ENCODE measurements at places on chromosomes 7 and 10.

DNA sequence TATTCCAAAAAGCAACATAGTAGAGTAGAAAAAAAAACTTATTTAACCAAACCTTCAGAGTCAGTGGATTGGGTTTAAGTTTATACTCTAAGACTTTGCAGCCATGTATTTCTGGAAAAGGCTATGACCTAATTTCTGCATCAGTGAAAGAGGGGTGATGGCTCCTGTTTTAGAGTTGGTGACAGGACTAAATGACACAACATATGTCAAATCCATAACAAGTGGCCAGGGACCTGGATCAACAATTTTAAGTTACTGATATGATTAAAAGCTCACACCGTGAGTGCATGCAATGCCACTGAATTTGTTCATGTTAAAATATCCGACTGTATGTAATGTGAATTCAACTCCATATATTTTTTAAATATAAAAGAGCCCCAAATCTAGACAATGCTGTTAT lies 390.6 kb downstream of the TNS3 start:
- no peak for DNase-seq

- no peak for DNase-seq
These were observed 136.0 kb downstream of the CUL2 start for GRCh38 chr10:34954142-34954541.

GRCh38 chr10:127906548-127907377 lies at the start of gene PTPRE:
Gene PTPRE (plus strand): TSS chr10:127907103. CDS start chr10:128040882, 133,779 bp downstream.
- peak; percentile 41 for DNase-seq

- no peak for DNase-seq
These were observed 91.4 kb upstream of the ZPBP start for GRCh38 chr7:50184271-50184990.

DNA sequence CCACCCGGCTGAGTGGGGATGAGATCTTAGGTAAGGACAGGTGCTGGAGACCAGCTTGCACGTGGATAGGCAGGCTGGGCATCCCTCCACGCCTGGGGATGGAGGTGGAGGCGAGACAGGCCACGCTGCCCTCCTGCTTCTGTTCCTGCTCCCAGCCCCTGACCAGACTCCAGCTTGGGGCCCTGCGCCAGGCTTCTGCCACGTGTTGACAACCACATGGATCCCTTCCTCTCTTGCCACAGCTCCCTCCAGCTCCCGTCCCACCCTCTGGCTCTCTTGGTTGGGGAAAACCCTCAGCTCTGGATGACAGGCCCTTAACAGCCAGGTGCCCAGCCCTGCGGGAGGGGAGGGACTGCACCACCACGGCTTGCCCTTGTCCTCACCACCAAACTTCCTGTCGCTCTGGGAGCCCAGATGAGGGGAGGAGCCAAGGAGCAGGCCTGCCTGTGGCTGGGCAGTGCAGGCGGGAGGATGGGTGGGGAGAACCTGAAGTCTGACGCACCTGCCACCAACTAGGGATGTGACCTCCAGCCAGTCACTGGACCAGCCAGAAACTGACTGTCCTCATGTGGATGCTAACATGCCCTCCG lies 36.0 kb downstream of the KCNH2 start:
- DNase-seq = no peak

- DNase-seq = no peak
These were observed 279.2 kb upstream of the PHYHIPL start for GRCh38 chr10:58897236-58897635.

DNA sequence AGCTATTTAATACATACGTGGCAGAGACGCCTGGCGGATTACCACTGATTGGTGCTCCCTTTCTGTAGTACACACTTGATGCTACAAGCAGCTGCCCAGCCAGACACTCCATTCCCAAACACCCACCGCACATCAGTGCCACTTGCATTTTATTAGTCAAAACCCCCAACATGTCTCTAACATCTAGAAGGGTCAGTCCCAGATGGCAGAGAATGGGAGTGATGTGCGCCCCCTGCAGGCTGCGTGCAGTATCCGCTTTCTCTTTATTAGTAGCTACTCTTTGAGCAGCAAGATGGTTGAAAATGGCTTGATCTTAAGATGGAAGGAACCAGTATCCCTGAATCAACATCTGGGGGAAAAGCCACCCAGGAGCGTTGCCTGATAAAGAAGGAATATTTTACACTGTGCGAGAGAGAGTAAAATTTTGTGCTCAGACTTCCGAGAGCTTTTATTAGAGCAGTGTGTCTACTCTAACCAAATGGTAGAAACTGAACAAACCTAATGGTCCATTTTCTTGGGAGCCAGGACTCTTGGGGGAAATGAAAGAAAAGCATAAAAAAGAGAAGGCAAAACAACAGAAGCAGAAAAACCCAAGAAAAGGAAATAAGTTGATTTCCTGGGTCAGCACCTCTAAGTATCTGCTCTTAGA lies 78.3 kb downstream of the ST8SIA6 start:
- DNase-seq = no peak

GRCh38 chr7:92944633-92945032 lies 108.3 kb upstream of the CDK6 start:
- no peak for DNase-seq

DNA sequence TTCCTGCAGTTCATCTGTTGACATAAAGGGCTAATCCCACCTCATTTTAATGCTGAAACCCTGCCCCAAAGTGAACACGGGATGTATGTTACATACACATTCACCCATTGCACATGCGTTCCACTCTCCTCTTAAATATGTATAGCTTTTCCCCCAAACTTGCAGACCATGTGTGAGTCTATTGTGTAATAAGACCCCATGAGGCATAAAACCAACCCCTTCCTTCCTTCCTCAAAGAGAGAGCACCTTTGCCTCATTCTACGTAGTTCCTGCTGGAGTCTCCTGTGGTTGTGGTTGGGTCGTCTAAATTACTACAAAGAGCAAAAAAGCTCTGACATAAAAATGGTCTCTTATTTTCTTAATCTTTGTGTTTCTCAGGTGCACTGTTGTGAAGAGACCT lies 345.7 kb upstream of the KLF6 start:
- no peak for DNase-seq

GRCh38 chr10:123135415-123136141 lies at the start of gene HMX3:
Gene HMX3 (plus strand): TSS chr10:123135970. CDS start chr10:123136051, 81 bp downstream.
- no peak for DNase-seq

DNA sequence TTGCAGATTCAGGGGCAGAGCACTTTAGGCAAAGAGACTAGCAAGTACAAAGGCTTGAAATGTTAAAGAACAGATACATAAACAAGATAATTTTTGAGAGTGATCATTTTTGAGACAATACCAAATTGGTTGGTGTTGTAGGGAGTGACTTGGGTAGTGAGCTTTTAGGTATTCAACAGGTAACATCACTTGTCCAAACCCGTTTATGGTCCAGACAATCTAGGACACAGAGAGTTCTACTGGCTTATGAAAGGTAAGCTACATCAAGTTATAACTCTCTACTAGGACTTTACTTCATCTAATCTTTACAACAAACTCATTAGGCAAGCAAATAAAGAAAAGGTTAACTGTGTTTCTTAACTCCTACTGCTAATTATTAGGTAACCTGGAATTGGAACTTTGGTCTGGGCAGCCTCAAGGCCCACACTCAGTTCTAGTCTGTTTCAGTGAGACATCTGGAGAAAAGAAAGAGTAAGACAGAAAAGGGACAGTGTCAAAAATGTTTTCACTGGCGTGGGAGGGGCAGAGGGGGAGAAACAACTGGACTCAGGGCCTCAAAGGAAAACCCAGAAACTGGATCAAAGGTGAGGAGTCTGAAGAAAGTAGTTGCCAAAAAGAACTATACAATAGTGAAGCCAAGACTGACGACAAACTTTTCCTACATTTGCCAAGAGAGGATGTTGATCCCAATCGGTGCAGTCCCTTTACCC lies 39.2 kb downstream of the GNAT3 start:
- DNase-seq = no peak

DNA sequence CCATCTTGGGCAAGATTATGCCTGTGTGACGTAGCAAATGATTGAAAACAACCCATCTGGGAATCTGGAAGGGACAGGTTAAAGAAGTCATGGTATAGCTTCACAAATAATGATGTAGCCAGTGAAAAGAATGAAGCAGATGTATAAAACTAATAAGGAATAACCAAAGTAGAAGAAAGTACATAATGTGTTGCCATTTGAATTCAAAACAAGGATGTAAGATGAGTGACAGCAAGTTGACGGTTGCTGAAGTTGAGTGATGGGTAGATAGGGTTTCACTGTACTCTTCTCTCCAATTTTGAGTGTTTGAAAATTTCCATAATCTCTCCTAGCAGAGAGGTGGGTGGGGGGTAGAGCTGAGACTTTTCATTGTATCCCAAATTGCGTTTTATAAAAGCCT lies 133.6 kb downstream of the FANK1 start:
- no peak for DNase-seq

- DNase-seq = no peak
These were observed 18.2 kb upstream of the MYH16 start for GRCh38 chr7:99254390-99254789.

DNA sequence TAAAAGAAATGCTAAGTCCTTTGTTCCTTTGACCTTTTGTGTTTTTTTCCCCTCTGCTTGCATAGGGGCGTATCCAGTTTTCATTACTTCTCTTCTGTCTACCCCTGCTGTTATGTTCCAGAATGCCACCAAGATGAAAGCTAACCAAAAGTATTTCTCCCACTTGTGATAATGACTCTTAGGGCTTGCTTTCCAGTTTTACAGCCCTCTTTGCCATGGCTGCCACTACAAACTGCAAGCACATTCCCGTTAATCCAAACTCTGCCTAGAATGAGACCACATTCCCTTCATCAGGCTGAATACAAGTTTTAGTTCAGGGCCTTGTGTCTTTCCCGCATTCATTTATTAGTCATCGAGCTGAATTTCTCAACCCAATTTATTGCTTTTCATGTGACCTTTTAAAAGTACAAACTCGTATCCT lies 23.6 kb upstream of the CD36 start:
- DNase-seq = no peak

DNA sequence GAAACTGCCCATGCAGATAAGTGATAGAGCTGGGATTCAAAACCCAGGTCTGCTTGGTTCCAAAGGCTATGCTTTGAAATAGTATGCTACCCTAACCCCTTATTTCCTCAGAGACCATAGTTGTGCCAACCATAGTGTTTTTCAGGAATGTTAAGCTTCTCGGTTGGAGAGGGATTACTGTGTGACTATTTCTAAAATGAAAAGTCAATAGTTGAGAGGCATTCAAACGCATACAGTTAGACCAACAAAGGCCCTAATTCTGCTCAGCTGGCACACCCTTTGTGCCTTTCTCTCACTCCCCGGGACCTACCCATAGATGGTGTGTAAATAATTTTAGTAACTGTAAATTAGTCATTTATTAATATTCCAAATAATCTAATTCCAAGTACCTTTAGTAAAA lies 64.6 kb upstream of the RNF148 start:
- DNase-seq = no peak

GRCh38 chr7:3089493-3089892 lies 45.8 kb upstream of the CARD11 start:
- no peak for DNase-seq

DNA sequence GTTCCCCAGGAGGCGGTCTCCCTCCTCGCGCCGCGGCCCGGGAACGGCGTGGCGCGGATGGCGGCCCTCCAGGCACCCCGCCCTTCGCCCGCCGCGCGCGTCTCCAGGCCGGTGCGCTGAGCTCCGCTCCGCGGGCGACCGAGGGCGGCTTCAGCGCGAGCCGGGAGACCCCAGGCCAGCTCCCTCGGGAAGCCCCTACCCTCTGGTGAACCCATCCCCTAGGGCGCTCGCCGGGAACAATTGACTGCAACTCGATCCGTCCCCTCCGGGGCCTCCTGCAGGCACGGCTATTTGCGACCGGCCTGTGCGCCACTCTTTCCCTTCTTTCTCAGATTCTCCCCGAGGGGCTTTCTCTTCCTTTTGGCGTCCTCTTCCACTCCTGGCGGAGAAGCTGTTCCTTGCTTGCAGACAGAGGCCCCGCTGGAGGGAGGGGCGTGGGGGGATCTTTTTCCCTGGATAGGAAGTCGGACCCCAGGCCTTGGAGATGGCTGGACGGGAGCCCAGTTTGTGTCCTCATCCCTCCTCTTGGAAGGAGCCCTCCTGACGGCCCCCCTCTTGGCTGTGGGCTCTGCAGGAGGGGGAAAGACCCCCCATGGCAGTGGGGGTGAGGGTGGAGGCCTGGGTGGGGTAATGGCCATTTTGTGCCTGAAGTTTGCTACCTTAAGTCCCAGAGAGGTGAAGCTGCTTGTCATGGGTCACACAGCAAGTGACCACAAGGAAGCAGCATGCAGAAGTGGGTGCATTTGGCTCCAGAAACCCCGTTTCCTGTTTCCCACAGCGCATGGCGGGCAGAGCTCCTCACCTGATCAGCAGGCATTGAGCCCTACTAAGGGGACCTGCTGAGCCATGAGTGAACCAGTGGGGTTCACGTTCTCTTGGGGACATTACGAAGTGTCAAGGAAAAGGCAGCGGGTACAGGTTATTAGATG lies 171.2 kb upstream of the TNRC18 start:
- no peak for DNase-seq
